ENCODE measurements at places on chromosomes 4 and X.

- no peak for DNase-seq
Measured at GRCh38 chr4:61243962-61244361, 43.8 kb downstream of the ADGRL3 start.

GRCh38 chr4:112818594-112818965 lies 181.6 kb downstream of the LARP7 start:
- peak; percentile 33 for DNase-seq

DNA sequence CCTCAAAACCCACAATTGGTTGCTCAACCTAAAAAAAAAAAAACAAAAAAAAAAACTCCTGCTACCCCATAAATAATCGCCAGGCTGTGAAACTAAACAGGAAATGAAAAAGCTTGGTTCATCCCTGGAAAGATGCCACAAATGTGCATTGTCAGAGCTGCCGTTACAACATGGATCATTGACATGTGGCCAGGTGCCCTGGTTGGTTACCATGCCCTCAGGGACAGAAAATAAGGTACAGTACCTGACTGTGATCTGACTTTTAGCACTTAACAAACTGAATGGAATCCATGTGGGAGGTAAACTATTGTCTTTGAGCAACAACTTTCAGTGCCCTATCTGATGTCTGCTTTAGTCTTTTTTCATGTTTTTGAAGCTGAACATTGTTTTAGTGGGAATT lies 118.0 kb upstream of the RPL34 start:
- no peak for DNase-seq

- peak; percentile 29 for DNase-seq
Measured at GRCh38 chr4:10762561-10762960, 78.0 kb upstream of the CLNK start.

DNA sequence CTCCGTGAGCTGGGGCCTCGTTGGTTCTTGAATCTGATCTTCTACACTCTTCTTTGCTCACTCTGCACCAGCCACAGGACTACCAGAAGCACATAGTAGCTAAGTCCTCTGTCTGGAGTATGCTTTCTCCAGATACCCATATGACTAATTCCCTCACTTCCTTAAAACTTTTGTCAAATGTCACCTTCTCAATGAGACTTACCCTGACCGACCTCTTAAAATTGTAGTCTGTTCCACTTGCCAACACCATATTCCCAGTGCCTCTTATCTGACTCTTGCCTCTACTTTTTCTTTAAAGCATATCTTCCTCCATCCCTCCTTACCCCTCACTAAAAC lies 10.0 kb downstream of the PARM1 start:
- DNase-seq = no peak

DNA sequence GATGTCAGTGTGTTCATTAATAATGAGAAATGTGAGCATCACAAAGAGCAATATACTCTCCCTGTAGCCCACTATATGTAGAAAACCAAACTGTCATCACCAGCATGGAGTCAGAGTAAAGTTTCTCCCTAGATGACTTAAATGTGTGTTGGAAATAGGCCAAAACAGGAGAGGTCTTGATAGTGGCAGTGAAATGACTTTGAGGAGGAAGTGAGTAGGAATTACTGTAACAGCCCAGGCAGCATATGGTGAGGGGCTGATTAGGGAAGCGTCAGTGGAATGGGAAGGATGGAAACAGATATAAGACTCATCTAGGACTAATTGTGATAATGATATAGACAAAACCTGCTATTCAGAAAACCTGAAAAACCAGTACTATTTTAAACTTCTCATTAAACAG lies 83.9 kb downstream of the ATXN3L start:
- DNase-seq = no peak

DNA sequence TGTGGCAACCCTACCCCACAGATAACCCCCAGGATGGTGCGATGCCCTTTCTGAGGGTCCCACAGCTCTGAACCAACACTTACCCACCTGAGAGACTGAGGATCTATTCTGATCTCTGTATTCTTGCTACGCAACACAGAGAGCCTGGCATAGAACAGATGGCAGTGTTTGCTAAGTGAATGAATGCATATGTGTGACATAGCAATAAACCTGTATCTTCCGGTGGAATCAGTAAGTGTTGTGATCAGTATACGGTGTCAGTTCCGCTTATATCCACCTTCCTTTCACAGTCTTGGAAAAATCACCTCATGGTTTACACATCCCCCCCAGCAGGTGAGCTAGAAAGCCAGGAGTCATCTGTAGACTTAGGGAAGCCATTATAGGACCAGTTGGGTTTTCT lies 5.9 kb upstream of the HSD17B10 start:
- no peak for DNase-seq

GRCh38 chr4:59243038-59243437 lies 1957.1 kb upstream of the ADGRL3 start:
- DNase-seq = no peak

DNA sequence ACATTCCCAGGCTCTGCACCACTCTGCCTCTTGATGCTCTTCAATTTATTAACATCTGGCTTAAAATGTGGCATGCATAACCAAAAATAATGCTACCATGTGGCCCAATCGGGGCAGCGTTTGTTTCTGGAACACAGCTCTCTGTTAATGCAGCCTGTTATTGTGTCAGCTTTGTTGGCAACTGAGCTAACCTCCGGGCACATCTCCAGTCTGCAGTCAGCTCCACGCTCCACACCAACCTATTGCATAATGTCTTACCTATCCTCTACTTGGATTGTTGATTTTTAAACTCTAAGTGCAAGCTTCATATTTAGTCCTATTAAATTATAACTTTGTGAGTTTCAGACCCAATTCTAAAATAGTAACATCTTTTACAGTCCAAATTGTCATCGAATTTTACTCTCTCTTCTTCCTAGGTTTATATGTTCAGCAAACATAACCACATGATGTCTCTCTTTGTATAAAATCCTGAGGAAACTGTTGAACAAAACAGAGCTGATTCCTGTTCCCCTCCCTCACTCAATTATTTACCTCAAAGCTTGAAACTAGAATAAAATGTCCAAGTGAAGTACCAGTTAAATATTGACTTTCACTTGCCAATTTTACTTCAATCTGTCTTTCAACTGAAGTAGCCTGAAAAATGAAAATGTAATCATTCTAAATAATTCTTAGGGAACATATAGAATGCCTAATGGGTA lies 92.2 kb upstream of the RAPGEF2 start:
- DNase-seq = peak; percentile 13

- no peak for DNase-seq
Measured at GRCh38 chrX:8405631-8406030, 59.0 kb upstream of the VCX3B start.

DNA sequence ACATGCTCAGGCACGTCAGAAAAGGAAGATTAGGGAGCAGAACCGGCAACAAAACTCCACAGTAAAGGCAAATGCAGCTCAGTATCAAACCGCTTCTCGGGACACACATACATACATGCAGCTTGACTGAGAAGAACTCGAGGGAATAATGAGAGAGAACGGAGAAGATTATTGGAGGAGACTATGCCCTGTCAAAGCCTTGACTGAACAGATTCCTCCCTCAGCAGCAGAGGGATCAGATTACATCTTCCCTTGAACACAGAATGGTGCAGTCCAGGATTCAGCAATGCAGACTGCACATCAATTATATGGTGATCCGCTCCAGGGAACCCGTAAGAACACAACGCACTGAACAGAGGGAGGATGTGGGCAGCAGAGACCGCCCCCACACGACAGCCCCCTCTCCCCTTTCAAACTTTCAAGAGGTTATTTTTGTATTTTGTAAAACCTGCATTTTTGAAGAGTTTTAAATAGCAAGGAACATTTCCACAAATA lies 183.2 kb downstream of the FBXW7 start:
- peak; percentile 88 for DNase-seq

DNA sequence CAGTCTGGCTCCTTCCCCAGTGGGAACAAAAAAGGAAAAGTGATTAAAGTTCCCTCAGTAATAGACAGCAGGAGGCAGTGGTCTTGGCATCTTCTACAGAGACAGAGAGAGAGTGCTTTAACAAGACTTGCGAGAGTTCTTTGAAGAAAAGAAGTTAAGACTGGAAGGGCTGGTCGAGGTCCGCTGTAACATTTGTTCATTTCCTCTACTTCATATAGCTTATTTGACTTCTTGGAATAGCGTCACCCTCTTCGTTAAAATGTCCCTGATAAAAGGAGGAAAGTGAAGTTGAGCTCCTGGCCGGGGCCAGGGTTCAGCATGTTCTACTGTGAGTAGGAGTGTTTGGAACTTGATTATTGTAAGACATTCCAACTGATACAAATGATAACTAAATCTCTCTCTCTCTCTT lies 179.8 kb downstream of the SLIT2 start:
- no peak for DNase-seq

GRCh38 chr4:64545593-64545992 lies 136.3 kb upstream of the TECRL start:
- DNase-seq = no peak
